ENCODE measurements at places on chromosomes 6 and 20. TPM values are rescaled to one million over a fixed set of nuclear protein-coding genes. Genes with fewer than 3 reads are reported as not detected.
A peak's percentile ranks its signal among the peaks of the same experiment; 100 is the strongest.

The MAS1 gene
- not detected for total RNA-seq

DNA sequence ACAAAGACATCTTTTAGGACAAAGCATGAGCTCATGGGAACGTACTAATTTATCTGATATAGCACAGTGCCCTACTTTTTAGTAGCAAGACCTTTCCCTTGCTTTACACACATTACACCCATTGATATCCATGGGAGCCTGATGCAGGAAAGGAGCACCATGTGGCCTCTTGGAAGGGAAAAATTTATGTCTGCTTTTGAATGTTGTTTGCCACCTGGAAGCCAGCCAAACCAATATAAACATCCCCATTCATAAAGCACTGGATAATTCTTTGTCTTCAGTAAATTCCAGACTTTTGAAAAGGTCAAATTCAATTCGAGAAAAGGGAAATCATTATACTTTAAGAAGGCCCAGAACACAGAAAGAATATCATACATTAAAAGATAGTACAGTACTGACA lies 152.3 kb upstream of the BEND6 start:
- no peaks in the 10 kb centered on the region for H3K36me3 ChIP-seq
- H3K4me1 ChIP-seq, result no peaks in the 10 kb centered on the region
- DNase-seq, result peak; percentile 22
- no peak overlapping the region for H3K4me3 ChIP-seq

GRCh38 chr6:119312875-119313338 lies 36.7 kb downstream of the MAN1A1 start:
- H3K27ac ChIP-seq, result no peak overlapping the region
- H3K36me3 ChIP-seq, result no peaks in the 10 kb centered on the region
- H3K27me3 ChIP-seq, result no peaks in the 10 kb centered on the region
- DNase-seq, result peak; percentile 31

The BPHL gene
- total RNA-seq, result 13.4 TPM

The PIGU gene
- total RNA-seq, result 22.3 TPM

GRCh38 chr6:90103056-90103800 lies 193.4 kb downstream of the BACH2 start:
- no peaks in the 10 kb centered on the region for H3K36me3 ChIP-seq
- H3K4me3 ChIP-seq, result no peak overlapping the region
- DNase-seq, result no peak
- H3K4me1 ChIP-seq, result peaks cover 7% of the 10 kb centered on the region

DNA sequence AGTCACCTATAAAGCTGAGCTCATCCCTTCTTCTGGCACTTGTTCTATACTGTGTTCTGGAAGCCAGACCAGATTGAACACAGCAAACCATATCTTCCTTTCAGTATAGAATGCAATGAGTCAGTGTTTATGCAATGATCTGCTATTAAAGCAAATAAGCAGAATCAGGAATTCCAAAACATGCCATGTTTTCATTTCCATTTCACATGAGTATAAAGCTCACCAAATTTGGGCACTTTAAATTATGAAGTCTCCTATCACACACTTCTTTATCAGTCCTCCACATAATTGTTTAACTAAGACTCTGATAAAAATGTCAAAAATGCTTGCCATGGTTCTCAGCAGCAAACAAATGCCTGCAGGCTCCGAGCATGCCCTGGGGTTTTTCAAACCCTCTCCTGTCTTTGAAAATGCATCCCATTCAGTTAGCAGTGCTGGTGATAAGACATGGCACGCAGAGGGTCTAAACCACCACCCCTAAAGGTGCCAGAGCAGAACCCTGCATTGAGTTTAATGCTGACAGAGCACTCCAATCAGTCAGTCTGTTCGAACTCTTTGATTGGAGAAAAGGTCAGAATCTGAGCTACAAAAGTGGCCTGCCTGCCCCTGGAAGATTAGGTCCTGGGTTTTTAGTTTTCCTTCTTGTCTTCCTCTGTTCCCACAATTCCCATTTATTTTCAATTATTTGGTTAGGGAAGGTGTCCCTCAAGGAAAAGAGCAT lies 234.1 kb downstream of the GMPR start:
- H3K36me3 ChIP-seq, result no peaks in the 10 kb centered on the region
- H3K27me3 ChIP-seq, result no peaks in the 10 kb centered on the region
- H3K27ac ChIP-seq, result no peak overlapping the region
- no peak overlapping the region for H3K4me3 ChIP-seq
- no peaks in the 10 kb centered on the region for H3K4me1 ChIP-seq
- no peak for DNase-seq

GRCh38 chr6:11830105-11830504 lies 51.5 kb upstream of the ADTRP start:
- H3K4me1 ChIP-seq, result no peaks in the 10 kb centered on the region
- H3K27me3 ChIP-seq, result no peaks in the 10 kb centered on the region
- H3K36me3 ChIP-seq, result no peaks in the 10 kb centered on the region
- no peak overlapping the region for H3K27ac ChIP-seq
- no peak overlapping the region for H3K4me3 ChIP-seq

GRCh38 chr6:33566182-33567084 lies 13.6 kb downstream of the BAK1 start:
- no peaks in the 10 kb centered on the region for H3K36me3 ChIP-seq
- no peak overlapping the region for H3K27ac ChIP-seq
- DNase-seq, result no peak

GRCh38 chr6:128676456-128676855 lies 156.1 kb upstream of the PTPRK start:
- no peak overlapping the region for H3K4me3 ChIP-seq
- no peaks in the 10 kb centered on the region for H3K36me3 ChIP-seq
- no peak overlapping the region for H3K27ac ChIP-seq
- no peaks in the 10 kb centered on the region for H3K4me1 ChIP-seq
- DNase-seq, result no peak

DNA sequence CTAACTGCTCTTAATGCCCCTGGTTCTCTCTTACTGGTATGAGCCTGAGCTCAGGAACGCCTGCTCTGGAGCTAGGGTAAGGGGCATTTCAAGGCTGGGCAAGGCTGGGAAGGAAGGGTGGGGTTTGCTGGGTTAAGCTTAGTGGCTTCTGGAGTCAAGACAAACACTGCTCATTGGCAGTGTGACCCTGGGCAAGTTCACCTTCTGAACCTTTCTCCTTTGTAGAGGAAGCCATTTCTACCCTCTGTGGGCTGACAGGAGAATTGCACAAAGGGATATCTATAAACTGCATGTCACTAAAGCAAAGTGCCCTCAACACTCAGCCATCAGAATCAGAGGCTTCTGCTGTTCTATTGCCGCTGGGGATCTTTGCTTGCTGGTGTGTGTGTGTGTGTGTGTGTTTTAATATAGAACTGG lies 20.3 kb upstream of the LRRN4 start:
- no peak overlapping the region for H3K27ac ChIP-seq
- peaks cover 5% of the 10 kb centered on the region for H3K36me3 ChIP-seq
- no peak overlapping the region for H3K4me3 ChIP-seq
- DNase-seq, result no peak
- no peaks in the 10 kb centered on the region for H3K4me1 ChIP-seq

DNA sequence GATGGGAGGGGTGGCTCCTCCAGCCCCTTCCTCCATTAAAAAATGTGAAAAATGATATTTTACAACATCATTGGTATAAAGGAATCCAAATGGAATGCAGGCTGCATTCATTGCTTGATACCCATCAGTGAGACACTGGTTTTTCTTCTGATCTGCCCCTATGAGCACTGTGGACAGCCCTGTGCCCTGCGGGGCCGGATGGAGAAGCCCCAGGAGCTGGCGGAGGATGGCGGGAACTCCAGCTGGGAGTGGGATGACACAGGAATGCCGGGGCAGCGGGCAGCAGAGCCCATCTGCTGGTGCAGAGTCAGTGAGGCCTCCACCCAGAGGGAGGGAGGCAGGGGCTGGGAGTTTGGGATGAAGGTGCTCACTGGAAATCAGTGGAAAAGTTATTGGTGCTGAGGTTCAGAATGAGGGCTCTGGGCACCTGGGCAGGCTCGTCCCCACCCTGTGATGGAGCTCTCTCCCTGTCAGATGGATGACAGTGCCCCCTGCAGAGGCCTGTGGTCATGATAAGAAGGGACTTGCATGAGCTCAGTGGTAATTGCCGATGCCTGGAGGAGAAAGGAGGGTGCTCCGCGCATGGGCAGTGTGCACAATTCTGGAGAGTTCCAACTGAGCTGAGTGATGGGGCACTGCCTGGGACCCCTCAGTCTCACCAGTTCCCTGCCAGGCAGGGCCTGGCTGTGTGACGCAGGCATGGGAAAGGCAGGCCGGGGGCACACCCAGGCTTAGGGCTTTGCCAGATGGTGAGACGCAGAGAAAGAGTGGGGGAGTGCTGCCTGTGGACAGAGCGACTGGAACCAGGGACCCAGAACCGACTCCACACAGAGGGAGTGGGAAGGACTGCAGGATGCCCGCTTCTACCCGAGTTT lies 23.2 kb downstream of the CTCFL start:
- H3K27ac ChIP-seq, result no peak overlapping the region
- no peak for DNase-seq
- H3K27me3 ChIP-seq, result no peaks in the 10 kb centered on the region
- no peaks in the 10 kb centered on the region for H3K4me1 ChIP-seq
- no peaks in the 10 kb centered on the region for H3K36me3 ChIP-seq
- no peak overlapping the region for H3K4me3 ChIP-seq

DNA sequence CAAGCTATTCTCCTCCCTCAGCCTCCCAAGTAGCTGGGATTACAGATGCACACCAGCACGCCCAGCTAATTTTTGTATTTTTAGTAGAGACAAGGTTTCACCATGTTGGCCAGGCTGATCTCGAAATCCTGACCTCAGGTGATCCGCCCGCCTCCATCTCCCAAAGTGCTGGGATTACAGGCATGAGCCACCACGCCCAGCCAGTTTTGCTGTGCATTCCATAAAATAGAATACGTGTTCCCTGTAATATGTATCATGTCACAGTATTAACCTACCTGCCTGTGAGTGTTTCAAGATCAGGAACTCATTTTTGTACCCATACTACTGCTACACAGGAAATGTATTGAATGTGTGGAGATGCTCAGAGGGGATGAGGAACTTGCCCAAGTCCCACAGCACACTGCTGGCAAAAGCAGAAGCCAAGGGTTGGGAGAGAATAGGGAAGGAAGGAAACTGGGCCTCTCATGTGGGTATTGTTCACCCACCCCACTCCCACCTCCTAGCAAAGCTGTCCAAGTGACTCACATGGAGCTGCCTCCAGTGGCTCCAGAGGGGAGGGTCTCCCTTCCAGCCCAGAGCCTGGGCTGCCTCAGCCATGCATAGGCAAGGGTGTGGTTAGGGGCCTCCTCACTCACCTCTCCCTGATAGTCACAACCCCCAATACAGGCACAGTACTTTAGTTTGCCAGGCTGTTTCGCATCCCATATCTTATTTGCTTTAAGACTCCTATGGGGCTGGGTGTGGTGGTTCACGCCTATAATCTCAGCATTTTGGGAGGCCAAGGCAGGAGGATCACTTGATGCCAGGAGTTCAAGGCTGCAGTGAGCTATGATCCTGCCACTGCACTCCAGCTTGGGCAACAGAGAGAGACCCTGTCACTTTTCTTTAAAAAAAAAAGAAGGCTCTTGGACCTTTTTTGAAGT lies 9.4 kb downstream of the HM13 start:
- no peak overlapping the region for H3K4me3 ChIP-seq
- DNase-seq, result no peak
- H3K4me1 ChIP-seq, result no peaks in the 10 kb centered on the region
- H3K27ac ChIP-seq, result no peak overlapping the region
- no peaks in the 10 kb centered on the region for H3K36me3 ChIP-seq

The OPN5 gene
- total RNA-seq, result not detected

The WFDC12 gene
- total RNA-seq, result not detected

GRCh38 chr6:81486234-81486633 lies 266.2 kb downstream of the TENT5A start:
- H3K4me1 ChIP-seq, result no peaks in the 10 kb centered on the region
- no peaks in the 10 kb centered on the region for H3K36me3 ChIP-seq
- H3K4me3 ChIP-seq, result no peak overlapping the region
- H3K27me3 ChIP-seq, result no peaks in the 10 kb centered on the region
- DNase-seq, result no peak

The PPP1R3G gene
- total RNA-seq, result 1.0 TPM

DNA sequence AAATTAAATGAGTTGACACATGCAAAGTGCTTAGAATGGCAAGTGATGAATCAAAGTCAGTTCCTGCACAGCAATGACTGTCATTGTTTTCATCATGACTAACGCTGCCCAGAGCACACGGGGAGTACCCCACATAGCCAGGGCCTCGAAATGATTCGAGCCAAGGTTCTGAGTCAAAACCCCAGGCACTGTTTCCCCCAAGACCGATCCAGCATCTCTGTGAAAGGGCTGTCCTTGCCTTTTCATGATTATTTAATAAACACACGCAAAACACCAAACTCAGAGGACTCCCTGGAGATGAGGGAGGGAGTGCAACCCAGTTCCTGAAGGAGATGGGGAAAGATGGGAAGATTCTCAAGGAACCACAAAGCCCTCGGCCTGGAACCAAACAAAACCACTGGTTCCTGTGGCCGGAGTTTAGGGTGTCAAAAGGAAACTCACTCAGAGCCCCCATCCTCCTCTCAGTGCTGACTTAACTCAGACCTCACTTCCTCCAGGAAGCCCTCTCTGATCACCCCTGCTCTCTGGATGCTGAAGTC lies 3.8 kb downstream of the PREX1 start:
- peak overlapping the region; percentile 50 for H3K27ac ChIP-seq
- no peaks in the 10 kb centered on the region for H3K36me3 ChIP-seq
- H3K27me3 ChIP-seq, result peaks cover 11% of the 10 kb centered on the region
- no peak overlapping the region for H3K4me3 ChIP-seq
- no peaks in the 10 kb centered on the region for H3K4me1 ChIP-seq
- no peak for DNase-seq

DNA sequence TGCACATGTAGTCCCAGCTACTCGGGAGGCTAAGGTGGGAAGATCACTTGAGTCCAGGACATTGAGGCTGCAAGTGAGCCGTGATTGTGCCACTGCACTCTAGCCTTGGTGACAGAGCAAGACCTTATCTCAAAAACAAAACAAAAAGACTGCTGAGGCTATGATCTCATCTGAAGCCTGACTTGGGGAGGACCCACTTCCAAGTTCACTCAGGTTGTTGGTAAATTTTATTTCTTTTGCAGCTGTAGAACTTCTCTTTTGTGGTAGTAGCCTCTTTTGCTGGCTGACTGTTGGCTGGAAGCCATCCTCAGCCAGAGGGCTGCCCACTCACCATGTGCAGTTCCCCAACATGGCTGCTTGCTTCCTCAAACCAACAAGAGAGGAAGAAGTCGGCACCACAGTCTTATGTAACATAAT lies 36.8 kb upstream of the ME1 start:
- no peak for DNase-seq
- H3K4me1 ChIP-seq, result no peaks in the 10 kb centered on the region
- H3K27ac ChIP-seq, result no peak overlapping the region
- H3K27me3 ChIP-seq, result no peaks in the 10 kb centered on the region
- no peaks in the 10 kb centered on the region for H3K36me3 ChIP-seq

The SIRPG gene
- total RNA-seq, result 0.61 TPM

The RNGTT gene
- 11.4 TPM for total RNA-seq

The WFDC5 gene
- not detected for total RNA-seq

DNA sequence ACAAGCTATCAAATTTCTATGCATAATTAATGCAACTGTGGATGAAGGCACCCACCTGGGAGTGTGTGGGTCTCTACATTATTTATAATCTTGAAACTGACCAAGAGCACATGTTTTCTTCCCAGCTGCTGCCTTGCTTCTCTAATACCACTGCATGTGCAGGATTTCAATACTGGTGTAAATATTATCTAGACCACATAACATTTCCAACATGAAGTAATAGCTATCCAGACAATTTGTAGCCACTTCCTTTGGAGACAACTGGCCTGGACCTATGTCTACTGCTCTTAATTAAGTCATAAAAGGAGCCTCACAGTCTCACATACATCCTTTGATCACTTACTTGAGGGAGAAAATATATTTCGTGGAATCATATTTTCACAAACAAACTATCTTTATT lies 180.7 kb downstream of the HIVEP2 start:
- H3K27me3 ChIP-seq, result no peaks in the 10 kb centered on the region
- DNase-seq, result no peak
- no peaks in the 10 kb centered on the region for H3K36me3 ChIP-seq
- no peak overlapping the region for H3K27ac ChIP-seq
- no peak overlapping the region for H3K4me3 ChIP-seq
- H3K4me1 ChIP-seq, result no peaks in the 10 kb centered on the region
